Left forelimb (tissue), 1 donor: ENCODE measurements at places on chromosomes 5 and 9.

DNA sequence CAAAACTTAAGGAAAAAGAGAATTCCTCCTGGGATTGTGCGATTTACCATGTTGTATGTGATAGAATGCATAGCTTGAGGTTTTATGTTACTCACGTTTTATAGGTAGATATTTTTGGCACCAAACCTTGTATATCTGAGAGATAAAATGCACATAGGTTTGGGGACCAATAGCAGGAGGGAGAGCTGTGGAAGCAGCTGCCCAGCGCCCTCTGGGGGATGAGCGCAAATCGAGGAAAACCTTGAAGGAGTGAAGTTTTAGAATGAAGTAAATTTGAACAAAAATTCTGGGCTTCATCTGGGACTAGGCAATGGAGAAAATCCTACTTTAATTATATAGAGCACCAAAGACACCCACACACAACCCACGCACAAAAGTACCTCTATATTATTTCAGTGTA lies 197.0 kb downstream of the ADCY2 start:
- no peak for DNase-seq

GRCh38 chr5:54533541-54534190 lies 16.1 kb downstream of the SNX18 start:
- no peak for DNase-seq

DNA sequence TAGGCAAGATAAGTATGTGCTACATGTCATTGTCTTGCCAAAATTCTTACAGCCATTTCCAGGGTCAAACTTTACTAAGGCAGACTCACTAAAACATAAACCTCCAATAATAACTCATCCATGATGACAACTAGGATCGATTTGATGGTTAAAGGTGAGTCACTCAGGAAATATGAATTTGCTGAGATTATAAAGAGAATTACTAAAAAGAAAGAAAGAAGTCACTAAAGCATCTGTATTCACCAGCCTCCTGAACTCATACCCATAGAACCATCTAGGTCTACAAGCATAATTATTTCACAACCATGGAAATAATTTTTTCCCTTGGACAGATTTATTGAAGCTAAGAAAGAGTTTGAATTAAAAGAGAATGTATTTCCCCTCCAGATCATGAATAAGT lies 258.6 kb downstream of the TLE1 start:
- no peak for DNase-seq

DNA sequence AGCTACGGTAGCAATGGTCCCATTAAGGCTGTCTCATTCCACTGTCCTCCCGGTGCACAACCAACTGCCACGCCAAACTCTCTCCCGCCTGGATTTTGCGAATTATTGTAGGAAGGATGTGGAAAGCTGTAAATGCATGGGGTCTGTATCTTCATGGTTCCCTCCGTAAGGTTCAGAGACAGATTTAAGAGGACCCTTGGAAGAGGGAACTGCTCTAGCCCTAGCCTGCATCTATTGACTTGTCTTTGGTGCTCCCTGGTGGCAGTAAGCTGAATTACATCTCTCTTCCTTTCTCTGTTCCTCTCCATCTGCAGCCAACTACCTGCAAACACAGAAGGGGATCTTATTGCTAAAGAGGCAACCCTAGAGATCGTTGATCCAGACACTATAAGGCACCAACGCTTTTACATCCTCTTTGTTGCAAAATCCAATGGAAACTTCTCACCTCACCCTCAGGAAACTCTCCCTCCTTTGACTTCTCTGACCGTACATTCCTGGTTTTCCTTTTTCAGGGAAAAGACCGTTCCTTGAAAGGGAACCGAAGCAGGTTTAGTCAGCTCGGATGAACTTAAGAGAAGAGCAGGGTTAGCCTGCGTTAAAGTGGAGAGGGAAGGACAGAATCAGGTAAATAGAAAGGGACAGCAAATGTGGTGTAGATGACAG lies 11.9 kb downstream of the CAPSL start:
- no peak for DNase-seq

DNA sequence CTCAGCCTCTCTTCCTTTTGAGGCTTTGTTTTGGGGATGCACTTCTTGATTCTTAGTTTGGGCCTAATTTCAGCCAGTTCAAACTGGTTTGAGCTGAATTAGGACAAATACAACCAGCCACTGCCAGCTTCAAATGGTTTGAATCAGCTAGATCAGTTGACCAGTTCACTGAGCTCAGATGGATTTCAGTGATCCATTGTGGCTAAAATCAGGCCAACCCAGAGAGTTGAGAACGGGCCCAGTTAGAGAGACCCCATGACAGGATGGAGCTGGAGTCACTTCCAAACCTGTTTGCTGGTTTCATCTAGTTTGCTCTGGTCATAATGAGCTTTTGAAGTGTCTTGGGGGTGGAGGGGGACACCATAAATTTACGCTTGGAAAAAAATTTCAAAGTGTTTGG lies 48.0 kb upstream of the NEK6 start:
- DNase-seq = no peak

- no peak for DNase-seq
These were observed 12.4 kb downstream of the DNAJB5 start for GRCh38 chr9:35001803-35002502.

DNA sequence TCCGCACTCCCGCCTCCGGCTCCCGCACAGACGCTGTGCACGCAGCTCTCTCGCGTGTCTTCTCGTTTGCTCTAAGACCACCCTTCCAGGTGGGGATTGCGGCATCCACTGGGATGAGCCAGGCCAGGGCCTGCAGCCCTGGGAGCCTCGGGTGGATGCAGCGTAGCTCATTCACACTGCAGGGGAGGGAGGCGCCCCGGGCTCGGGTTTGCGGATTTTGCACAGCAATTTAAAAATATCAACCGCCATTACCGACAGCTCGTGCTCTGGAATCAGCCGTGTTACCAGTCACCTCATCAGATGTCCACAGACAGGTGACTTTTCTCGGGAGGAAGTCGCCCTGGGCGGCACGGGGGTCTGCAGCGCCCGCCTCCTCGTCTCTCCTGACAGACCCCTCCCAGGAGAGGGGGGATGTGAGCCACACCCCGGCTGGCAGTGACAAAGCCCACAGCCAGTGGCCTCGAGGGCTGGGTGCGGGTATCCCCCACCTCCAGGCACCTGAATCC lies 20.8 kb upstream of the SLC6A3 start:
- DNase-seq = no peak

GRCh38 chr5:141800617-141801016 lies 77.6 kb downstream of the PCDH1 start:
- DNase-seq = no peak

DNA sequence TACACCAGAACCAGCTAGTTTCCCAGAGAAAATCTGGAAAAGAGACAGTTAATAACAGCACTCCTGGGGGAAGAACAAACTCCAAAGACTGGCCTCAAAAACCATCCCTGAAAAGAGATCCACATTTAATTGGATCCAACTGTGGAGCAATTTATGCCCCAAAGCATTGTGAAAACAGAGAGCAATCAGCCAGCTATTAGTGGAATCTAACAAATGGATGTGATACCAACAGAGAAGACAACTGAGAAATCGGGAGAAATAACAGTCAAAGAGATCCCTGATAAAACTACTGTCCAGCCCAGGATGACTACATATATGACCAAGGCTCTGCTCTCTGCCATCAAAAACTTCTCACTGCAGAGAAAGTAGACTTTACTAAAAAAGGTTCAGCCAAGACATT lies 40.5 kb upstream of the TRIO start:
- DNase-seq = no peak

DNA sequence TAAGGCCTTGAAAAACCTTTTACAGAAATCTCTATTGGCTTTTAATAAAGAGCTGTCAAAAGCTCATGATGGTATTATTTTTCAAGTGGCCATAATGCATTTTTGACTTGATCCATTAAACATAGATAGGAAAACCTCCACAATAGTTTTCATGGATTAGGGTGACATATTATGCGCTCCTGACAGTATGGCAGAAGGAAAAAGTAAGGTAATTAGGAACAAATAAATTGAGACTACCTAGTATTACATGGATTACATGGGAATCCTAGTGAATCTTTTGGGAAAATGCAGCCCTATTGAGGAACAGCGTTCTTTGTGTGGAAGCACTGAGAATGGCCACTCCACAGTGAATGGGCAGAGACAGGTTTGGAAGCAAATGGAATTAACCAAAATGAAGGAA lies 171.2 kb downstream of the TRPM3 start:
- no peak for DNase-seq

DNA sequence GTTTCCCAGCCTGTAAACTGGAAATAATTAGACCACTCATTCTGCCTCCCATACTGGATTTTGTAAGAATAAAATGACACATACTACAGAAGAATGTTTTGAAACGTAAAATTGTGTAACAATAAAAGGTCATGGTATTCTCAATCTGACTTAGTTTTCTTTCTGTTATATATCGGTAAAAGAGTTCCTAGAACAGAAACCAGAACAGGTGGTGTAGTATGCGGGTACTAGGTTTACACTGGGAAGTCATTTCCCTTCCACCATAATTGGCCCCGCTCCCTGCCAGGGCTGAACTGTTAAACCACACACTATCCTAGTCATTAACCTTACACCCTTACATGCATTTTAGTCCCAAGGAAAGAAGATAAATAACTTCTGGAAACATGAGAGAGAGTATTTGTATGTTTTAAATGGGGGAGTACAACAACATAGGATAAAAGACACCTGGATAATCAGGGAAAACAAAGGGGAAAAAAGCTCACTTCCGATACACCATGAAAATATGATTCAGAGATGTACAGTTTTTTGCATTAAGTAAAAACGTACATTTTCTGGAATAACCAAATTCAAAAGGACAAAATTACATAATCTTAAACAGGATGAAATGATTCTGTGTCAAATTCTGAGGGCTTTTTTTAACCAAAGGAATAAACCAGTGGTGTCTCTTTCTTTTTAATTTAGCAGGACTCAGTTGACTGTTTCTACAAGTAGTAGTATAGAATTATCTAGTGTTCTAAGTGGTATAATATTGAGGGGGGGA lies 199.7 kb downstream of the GLIS3 start:
- no peak for DNase-seq

DNA sequence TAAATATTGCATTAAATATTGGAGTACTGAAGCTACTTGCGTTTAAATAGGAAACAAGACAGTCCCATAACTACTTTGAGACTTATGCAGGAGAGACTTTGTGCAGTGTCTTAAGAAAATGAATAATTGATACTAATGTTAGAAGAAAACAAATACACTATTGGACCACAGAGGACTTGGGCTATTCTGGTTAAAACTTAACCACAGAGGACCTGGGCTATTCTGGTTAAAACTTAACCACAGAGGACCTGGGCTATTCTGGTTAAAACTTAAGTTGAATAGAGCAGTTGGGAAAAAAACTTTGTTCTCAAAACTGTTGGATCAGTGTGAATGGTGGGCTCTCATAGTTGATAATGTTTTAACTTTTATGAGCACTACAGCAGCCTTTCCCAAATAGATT lies 141.7 kb downstream of the WDR70 start:
- DNase-seq = no peak

GRCh38 chr5:83414601-83415000 lies 56.9 kb upstream of the VCAN start:
- no peak for DNase-seq

DNA sequence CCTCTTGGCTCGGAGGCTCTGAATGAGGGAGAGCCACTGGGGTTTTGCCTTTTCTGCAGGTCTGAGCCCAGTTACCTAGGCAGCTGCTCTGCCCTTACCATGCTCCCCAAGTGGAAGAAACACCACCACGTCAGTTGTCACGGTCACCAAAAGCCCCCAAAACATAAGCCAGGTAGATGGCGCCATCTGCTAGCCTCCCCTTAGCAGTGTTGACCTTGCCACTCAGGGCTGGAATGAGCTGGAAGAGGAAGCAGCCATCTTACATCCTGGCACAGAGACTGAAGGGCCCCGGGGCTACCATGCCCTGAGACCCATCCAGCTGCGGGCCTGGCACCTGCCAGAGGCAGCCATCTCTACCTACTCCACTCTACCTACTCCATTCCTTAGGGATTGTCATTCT lies 7.4 kb downstream of the ZER1 start:
- no peak for DNase-seq

DNA sequence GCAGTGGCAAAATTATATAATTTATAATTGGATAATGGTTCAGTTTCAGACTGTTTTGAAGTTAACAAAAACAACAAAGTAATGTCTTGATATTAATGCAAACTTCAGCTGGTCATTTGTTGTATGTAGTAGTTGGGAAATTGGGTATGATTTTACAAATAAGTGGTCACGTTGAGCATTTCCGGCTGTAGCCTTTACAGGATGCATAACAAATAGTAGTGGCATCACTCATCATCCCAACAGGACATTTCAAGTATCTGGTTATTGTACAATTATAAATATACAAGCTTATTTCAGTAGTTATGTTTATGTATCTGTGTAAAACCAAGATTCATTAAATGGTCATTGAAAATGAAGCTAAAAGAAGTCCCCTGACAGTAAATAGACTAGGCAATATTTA lies 72.9 kb downstream of the SMIM15 start:
- DNase-seq = no peak

DNA sequence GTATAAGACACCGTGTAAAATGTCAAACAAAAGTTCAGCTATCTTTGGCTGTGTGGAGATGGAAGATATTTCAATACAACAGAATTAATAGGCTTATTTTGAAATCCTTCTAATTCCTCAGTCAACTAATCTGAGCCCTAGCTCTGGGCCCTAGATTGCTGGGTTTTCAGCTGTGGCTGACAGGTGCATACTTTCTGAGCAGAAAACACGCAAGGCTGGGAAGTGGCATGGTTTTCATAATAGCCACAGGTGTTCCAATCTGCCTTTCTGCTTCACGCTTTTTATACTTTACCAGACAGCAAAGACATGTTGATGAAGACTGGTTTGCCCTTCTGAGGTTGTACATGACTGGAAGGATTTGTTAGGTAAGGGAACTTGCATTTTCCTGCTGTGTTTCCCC lies 20.7 kb upstream of the XPA start:
- DNase-seq = no peak

GRCh38 chr9:129026442-129027223 lies 1.5 kb downstream of the SH3GLB2 start:
- no peak for DNase-seq

- DNase-seq = no peak
These were observed 209.6 kb downstream of the TTLL11 start for GRCh38 chr9:121883281-121884056.

DNA sequence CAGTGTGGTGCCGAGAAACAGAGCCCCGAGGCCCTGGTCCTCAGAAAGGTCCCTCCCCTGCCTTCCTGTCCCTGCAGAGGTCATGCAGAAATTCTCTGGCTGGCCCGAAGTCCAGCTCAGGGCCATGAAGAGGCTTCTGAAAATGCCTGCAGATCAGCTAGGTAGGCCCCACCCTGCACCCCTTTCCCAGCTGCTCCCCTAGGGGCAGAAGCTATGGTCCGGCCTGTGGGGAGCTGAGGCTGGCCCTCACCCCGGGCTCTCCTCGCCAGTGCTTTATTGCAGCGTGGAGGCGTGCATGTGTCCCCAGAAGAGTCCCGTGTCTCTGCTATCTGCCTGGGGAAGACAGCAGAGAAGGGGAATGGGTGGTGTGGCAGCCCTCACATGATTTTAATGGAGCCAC lies 19.9 kb downstream of the REXO4 start:
- DNase-seq = no peak

DNA sequence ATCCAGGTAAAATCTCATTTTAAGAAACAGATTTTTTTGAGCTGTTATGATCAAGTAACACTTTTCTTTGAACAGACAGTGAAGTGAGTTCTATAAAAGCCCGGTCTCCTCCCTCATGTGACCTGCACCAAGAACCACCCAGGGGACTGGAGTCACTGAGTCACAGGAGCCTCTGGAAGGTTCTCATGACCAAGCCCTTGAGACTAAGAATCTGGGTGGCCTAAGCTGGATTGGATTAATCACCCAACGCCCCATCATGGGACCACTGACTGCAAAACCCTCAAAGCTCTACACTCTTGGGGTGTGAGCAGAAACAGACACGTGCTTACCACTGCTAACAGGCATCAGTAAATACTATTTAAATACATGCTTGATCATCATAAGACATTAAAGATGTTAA lies 48.4 kb downstream of the SECISBP2 start:
- no peak for DNase-seq
